Muscle of arm (tissue), 14 donors: ENCODE measurements at places on chromosomes 5 and 9.
A peak's percentile ranks its signal among the peaks of the same experiment; 100 is the strongest.

DNA sequence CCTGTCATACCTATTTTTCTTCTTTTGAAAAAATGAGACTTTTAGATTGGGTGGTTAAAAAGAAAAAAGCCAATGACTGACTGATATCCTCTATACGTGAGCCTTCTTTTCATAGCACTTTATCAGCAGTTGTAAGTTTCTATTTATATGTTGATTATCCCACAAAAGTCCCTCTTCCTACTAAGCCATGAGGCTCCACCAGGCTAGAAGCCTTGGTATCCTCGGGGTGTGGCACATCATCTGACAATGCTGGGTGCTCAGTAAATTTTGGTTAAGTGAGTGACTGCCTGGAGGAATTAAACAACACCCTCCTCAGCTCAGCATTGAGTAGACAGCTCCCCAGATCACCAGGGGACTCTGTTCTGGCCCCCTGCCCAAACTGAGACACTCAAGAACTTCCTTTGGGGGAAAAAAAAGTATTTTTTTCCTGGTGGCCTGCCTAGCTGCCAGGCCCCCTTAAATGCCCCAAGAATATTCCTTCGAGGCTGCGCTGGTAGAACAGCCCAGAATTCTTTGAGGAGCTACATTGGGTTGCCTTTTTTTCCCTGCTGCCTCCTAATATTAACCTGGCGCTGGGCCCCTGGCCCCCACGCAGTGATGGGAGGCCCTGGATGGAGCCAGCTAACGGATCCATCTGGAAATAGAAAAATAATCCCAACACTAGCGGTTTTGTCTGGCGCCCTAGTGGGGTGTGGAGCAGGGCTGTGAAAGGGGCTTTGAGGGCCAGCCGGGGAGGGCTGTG is 23.4 kb upstream of the COL27A1 start:
- DNase-seq, result peak; percentile 29

GRCh38 chr9:106878934-106879333 is 16.0 kb downstream of the ZNF462 start:
- DNase-seq, result peak; percentile 46

GRCh38 chr9:91541734-91542133 is 118.1 kb upstream of the NFIL3 start:
- no peak for DNase-seq

DNA sequence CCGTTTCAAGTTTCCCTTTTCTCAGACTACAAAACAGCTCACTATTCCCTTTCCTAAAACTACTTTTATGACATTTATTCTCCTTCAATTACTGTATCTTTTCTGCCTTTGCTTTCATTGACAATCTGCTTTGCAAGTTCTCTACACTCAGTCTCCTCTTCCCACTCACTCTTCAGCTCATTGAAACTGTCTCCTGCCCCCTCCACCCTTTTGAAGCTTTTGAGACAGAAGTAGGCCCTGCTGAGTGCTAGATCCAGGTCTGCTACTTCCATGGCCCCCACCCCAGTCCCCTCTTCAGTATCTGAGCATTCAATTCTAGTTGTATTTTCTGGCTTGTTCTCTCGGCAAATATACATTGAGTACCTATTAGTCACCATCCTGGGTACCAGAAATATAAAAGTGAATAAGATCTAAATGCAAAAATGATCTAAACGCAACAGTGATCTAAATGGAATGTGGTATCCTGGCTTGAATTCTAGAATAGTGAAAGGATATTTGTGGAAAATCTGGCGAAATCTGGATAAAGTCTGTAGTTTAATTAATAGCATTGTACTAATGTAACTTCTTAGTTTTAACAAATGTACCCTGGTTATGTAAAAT is 58.4 kb downstream of the OR2K2 start:
- no peak for DNase-seq

DNA sequence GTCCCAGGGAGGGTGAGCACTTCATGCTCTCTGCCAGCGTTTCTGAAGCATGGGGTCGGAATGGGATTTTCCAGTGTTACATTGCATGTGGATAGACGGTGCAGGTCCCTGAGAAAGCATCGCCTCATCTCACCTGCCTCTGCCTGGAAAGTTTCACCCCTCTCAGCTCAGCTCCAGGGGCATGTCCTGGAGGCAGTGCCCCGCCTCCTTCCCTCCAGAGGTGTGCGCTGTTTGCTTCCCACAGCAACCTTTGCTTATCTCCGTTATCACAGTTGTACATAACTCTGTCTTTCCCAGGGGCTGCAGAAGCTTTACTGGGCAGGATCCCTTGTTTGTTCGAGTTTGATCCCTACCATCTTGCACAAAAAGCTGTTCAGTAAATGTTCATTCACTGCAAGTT is 10.7 kb upstream of the CREBRF start:
- no peak for DNase-seq

DNA sequence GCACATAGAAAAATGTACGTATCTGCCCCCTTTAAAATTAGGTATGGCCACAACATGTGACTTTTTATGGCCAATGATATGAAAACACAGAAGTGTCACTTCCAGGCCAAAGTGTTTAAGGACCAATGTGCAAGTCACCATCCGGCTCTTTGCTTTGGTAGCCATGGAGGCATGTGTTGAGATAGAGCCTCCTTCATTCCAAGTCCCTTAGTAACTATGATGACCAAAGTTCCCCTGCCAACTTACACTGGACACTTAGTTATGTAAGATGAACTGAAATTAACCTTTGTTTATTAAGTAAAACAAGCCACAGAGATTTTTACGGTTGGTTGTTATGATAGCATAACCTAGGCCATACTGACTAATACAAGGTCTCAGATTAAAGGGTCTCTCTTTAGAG is 51.0 kb downstream of the FBN2 start:
- DNase-seq, result no peak

GRCh38 chr5:90967851-90968250 is 409.3 kb downstream of the ADGRV1 start:
- no peak for DNase-seq

- peak; percentile 86 for DNase-seq
Observed at GRCh38 chr9:17810728-17811571, 232.1 kb downstream of the SH3GL2 start.

- DNase-seq, result no peak
Observed at GRCh38 chr5:169772688-169773087, 135.6 kb downstream of the DOCK2 start.

GRCh38 chr5:87061046-87061445 is 206.6 kb upstream of the RASA1 start:
- DNase-seq, result no peak

DNA sequence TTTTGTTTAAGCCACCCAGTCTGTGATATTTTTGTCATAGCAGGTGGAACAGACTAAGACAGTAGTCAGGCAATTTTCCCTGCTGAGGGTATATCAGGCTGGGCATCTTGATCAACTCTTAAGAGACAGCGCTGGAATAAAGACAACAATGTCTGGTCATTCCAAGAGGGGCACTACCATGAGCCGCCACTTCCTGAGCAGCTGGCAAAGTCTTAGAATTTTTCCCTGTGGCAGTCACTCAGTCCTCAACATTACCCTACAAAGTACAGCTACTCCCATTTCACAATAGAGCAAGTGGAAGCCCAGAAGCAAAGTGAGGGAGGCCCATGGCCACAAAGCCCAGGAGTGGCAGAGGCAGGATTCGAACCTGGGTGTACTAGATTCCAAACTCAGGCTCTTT is 74.8 kb downstream of the SH3PXD2B start:
- no peak for DNase-seq

GRCh38 chr9:82152181-82152580 is 163.6 kb downstream of the SPATA31D1 start:
- no peak for DNase-seq

- no peak for DNase-seq
Observed at GRCh38 chr5:167592114-167592513, 699.3 kb upstream of the WWC1 start.

DNA sequence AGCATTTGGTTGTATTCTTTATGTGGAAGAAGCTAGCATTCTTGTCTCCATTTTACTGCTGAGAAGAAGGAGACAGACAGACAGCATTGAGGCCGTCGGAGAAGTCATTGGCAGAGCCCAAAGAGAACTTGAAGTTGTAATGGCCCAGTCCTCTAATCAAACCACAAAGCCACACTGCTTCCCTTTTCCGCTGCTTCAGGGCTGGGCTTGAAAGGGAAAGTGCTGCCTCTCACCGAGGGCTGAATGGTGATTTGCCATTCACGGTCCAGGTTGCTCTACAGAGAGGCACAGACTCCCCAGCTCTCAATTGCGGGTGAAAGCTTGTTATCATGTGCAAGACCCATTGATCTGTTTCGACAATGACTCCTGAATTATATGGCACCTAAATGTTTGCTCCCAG is 25.6 kb upstream of the POU4F3 start:
- DNase-seq, result no peak

GRCh38 chr9:137423514-137424291 is 510 bp downstream of the NOXA1 start:
- no peak for DNase-seq

DNA sequence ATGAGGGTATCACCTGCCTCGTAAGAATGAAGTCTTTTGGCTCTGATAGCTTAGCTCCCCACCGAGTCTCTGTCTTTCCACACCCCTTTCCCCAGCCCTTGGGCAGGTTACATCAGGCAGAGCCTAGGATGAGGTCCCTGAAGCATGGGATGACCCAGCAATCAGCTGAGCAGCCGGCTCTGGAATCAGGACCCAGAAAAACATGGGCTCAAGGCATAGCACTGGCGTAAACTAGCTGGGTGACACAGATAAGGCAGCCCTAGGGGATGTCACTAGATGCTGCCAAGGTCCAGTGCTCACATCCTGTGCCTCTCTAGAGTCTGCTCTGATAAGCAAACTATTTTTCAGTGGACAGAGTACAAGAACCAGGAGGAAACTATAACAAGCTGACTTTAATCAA is 26.6 kb downstream of the IDNK start:
- DNase-seq, result no peak

GRCh38 chr9:13267743-13268142 is 11.7 kb downstream of the MPDZ start:
- no peak for DNase-seq

GRCh38 chr5:94396687-94397086 is 221.7 kb downstream of the KIAA0825 start:
- no peak for DNase-seq

DNA sequence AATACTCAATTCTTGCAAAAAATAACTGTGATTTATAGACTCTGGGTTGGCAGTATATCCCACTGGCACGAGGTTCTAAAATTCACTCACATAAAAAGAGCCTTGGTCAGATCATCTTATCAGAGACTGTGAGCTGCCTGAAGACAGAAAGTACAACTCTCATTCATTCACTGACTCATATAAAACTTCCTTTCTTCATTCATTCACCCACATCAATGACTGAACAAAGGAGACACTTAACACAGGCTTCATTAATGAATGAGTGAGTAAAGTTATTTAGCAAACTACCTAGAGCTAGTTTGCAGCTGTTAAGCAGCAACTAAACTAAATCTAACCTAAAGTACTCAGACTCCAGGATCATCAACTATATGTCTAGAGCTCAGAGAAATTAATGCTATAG is 214.7 kb downstream of the DENND1A start:
- no peak for DNase-seq

- no peak for DNase-seq
Observed at GRCh38 chr9:129708793-129709192, 43.3 kb downstream of the PRRX2 start.

GRCh38 chr5:103821361-103821760 is 258.8 kb upstream of the NUDT12 start:
- no peak for DNase-seq

DNA sequence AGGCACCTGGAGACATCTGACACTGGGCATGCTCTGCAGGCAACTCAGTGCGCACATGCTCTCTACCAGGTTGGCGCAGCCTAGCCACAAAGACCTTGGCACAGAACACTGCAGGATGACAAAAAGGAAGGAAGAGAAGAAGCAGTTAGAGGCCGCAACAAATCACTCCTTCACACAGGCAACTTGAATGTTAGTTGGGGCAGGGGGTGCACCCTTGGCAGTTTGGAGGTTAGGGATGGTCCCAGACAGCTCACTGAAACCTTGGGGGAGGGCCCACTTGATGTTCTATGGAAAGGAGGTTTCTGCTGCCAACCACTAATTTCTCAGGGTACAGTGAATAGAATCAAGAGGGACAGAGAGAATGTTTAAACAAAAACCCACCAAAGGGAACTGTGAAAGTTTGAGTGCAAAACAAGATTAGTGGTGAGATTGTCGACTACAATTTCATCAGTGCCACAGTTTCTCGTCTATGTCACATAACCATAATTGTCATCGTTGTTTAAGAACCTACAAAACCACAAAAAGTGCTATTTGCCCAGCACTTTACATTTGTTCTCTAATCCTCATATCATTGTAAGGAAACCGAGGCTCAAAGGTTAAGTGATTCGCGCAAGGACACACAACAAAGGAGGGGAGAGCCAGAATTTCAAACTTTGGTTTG is 48.7 kb downstream of the FBXW11 start:
- DNase-seq, result no peak

DNA sequence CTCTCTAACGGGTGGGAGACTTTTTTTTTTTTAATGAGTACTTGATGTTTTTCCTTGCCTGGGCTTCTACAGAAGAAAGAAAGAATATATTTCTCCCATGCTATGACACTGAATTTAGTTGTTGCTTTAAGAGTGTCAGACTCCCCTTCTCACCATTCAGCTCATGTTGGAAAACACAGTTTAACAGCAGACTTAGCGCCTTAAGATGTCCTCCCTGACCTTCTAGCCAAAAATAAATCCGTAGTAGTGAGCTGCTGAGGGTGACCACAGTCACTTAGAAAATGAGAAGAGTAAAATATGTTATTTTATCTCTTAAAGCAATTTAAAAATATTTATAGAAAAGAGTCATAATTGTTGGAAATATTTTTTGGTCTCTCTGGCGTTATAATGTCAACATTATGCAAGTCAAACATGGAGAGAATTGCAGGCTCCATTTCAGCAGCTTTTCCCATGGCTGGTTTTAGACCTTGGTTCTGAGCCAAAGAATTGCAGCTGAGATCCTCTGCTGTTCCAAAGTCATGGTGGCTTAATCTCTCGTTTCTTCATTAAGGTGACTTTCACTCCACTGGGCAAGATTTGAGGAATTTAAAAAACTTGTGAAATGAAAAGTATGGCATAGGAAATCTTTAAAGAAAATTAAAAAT is 143.5 kb downstream of the GHR start:
- DNase-seq, result peak; percentile 76

GRCh38 chr9:81737871-81738507 is 48.6 kb upstream of the TLE1 start:
- no peak for DNase-seq

DNA sequence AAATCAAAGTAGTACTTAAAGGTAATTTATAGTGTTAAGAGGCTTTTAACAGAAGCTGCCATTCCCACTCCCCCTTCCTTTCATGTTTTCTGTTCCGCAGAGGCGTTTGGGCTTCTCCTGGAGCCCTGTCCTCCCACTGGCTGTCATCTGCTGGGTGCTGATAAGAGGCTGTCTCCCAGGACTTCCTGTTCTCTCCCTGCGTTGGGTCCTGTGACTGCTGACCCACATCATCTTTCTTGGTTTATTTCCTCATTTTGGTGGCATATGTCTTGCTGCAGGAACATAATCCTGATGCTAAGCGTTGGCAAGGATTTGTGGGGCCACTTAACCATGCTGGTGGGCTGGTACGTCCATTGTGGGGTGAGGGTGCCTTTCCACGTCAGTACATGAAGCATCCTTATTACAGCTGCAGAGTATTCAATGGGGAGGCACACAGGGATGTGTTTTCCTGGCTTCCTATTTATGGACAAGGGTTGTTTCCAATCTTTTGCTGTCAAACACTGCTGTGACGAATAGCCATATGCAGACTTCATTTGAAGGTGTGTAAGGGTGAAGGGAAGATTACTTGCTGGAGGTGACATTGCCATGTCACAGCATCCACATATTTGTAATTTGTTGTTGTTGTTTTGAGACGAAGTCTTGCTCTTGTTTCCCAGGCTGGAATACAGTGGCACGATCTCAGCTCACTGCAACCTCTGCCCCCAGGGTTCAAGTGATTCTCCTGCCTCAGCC is 22.3 kb upstream of the RNF130 start:
- DNase-seq, result peak; percentile 18

- DNase-seq, result no peak
Observed at GRCh38 chr9:121246821-121247561, 21.0 kb upstream of the GSN start.
